Jurkat, Clone E6-1 (cell line): ENCODE measurements at places on chromosomes 13 and 19.

GRCh38 chr13:78098249-78098648, 179.6 kb upstream of the EDNRB start:
- no peak for DNase-seq

DNA sequence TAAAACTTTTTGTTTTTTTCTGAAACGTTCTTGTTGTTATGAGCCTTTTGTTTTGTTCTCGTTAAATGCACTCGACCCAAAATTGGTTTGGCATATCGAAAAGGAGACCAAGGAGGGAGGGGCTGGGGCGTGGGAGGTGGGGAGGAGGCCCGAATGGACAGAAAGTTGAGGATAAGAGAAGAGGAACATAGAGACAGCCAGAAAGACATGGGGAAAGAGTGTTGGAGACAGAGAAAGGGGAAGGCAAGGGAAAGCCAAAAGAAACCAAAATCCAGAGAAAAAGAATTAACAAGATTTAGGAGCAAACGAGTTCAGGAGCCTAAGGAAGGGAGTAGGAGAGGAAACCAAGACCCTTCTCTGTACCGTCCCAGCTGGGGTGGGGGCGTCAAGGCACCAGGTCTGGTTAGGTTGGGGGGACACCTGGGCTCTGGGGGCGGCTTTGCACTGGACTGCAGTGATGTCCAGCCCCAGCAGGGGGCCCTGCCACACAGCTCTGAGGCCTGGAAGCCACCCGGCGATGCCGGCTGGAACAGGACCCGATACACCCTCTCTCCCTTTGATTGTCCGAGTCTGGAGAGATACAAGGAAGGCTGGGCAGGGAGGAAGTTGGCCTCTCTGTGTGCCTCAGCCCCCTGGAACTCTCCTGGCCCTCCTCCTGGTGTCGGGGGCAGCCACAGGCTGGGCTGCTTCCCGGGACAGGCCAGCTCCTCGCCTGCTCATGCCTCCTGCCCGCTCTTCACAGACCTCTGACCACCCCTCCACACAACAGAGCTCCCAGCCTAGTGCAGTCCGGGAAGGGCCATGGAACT, 11.6 kb upstream of the ASF1B start:
- DNase-seq: no peak

GRCh38 chr19:3503036-3503572, 2.6 kb upstream of the DOHH start:
- DNase-seq: no peak

- DNase-seq: no peak
These were observed 120.7 kb upstream of the OBI1 start for GRCh38 chr13:78779608-78780007.

DNA sequence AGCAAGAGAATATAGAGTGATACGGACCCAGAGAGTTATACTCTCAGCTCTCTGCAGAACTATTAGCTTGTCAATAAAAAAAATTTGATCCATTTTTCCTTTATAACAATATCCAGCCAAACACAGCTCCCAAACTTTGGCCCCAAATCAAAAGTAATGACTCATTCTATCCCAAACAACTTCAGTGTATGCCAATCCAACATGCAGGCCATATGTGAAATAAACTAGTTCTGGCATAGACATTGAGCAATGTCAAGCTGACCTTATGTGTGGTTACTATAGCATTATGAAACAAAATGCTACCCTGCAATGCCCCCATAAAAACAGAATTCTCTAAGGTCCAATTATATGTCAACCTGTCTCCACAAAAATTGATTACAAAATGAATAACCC, 209.5 kb downstream of the DNAJC15 start:
- no peak for DNase-seq

DNA sequence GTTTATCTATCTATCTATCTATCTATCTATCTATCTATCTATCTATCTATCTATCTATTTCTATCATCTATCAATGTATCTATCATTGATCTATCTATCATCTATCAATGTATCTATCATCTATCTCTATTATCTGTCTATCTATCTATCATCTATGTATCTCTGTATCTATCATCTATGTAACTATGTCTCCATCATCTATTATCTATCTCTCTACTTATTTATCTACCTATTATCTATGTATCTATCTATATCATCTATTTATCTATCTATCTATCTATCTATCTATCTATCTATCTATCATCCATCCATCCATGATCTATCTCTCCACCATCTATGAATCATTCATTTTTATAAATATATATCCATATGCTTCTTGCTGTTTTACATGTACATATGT, 15.8 kb downstream of the CYP4F3 start:
- no peak for DNase-seq

DNA sequence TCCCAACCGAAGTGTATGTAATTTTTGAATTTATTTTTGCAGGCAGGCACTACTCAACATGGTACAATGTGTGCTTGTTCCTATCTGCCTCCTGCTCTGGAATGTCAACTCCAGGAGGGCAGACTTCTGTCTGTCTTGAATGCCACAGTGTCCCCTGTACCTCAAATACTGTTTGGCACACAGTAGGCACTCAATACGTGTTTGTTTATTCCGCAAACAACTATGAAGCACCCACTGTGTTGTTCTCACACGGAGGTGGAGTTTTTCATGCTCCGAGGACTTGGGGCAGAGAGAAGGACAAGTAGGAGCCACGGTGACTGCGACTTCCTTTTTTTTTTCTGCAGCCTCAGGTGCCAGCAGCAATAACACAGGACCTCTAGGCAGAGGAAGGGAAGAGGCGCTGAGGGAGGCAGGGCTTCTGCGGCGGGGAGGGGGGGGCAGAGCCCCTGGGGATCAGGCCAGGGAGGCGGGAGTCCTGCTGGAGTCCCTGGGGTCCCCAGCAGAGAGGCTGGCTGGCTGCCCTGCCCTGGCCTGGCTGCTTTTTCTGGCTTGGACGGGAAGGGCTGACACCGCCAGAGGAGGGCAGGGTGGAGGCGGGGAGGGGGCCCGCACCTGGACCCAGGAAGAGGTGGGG, 29.3 kb upstream of the TNFAIP8L1 start:
- no peak for DNase-seq

DNA sequence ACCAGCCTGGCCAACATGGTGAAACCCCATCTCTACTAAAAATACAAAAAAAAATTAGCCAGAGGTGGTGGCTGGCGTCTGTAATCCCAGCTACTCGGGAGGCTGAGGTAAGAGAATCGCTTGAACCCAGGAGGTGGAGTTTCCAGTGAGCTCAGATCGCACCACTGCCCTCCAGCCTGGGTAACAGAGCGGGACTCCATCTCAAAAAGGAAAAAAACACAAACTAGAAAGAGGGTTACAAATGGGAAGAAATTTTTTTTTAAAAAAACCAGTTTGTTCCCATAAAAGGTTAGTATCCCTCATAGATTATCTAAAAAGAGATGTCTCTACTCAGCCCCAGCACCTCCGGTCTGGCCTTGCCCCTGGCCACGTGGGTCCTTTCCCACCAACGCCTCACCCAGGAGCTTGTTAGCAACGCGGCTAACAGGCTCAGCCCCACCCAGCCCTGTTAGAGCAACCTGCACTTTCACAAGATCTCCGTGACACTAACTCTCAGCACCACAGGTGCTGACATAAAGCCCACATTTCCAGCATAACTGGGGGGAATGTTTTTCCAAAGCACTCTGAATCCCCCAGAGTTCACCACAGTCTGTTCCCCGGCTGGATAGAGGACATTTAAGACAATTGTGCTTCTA, 4.3 kb downstream of the DMKN start:
- DNase-seq: no peak

DNA sequence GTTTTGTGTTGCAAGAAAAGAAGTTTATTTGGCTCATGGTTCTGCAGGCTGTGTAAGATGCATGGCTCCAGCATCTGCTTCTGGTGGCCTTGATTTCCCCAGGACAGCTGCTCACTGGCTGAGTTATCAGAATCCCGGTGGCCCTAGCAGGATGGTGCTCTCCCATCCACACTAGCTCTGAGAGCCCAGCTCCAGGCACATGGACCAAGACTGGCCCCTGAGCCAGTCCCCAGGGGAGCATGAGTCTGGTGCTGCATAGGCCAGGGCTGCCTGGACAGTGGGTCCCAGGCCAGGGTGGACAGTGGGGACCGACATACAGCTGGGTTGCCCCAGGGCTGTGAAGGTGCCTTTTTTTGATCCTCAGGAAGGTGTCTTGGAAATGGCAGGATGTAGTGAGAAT, 10.4 kb downstream of the ADGRE2 start:
- no peak for DNase-seq

- DNase-seq: no peak
These were observed 199.7 kb downstream of the IRS2 start for GRCh38 chr13:109586509-109587346.
